ENCODE measurements at places on chromosomes 5 and 9. TPM values are rescaled to one million over a fixed set of nuclear protein-coding genes. Genes with fewer than 3 reads are reported as not detected.

The FBP2 gene
- not detected for polyA plus RNA-seq

The OSMR gene
- polyA plus RNA-seq: 9.8 TPM

The PCDHA9 gene
- not detected for polyA plus RNA-seq

The ACTBL2 gene
- polyA plus RNA-seq: not detected

The SLC4A9 gene
- 0.05 TPM for polyA plus RNA-seq

The COL23A1 gene
- polyA plus RNA-seq: 2.5 TPM

The LHX6 gene
- polyA plus RNA-seq: 2.9 TPM

The GOLM1 gene
- 3.8 TPM for polyA plus RNA-seq

The N4BP3 gene
- 0.79 TPM for polyA plus RNA-seq

The NPR2 gene
- 24.7 TPM for polyA plus RNA-seq

The ATP10B gene
- polyA plus RNA-seq: 0.25 TPM

The SPATA31C1 gene
- polyA plus RNA-seq: not detected

The COL5A1 gene
- polyA plus RNA-seq: 15.4 TPM

The TRUB2 gene
- 24.6 TPM for polyA plus RNA-seq

The NME5 gene
- polyA plus RNA-seq: 6.1 TPM
